ENCODE measurements at places on chromosomes 7 and 10.

- DNase-seq = no peak
These were observed 750.7 kb downstream of the SUGCT start for GRCh38 chr7:40885503-40885902.

GRCh38 chr7:138843632-138844580 lies 45.9 kb upstream of the ATP6V0A4 start:
- no peak for DNase-seq

DNA sequence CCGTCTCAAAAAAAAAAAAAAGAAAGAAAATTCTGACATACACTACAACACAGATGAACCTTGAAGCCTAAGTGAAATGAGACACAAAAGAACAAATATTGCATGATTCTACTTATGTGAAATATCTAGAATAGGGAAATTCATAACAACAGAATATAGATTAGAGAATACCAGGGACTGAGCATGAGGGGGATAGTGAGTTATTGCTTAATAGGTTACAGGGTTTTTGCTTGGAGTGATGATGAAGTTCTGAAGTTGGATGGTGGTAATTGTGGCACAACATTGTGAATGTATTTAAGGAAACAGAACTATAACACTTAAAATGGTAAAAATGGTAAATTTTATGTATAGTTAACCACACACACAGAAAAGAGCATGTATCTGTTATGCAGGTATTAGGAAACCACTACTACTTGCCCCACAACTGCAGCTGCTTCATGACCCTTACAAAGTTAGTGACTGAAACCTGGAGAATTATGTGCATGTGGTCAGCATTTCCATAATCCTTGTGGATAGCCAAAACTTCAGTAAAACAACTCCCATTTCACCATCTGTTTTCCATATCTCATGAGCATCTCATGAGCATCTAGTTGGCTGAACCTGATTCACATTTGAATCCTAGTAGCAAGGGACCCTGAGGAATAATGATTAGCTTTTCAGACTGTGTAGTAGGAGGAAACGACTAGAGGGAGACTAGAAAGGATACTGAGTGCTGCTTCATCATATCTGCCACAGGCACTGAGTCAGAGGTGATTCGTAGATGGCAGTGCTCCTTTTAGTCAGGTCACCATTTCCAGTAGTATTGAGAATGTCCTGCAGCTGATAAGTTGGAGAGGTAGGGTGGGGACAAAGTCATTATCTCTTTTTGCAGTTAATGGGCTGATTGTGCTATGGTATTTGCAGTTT lies 26.3 kb downstream of the SAMD8 start:
- DNase-seq = no peak

- no peak for DNase-seq
These were observed 67.8 kb downstream of the EGFR start for GRCh38 chr7:55086413-55087201.

- peak; percentile 90 for DNase-seq
These were observed at the start of gene STEAP2 for GRCh38 chr7:90211391-90212148. STEAP2 (plus strand) TSS chr7:90211740; CDS start chr7:90225083, 13,343 bp downstream.

- no peak for DNase-seq
These were observed 84.1 kb upstream of the LRRC18 start for GRCh38 chr10:49023752-49024151.

DNA sequence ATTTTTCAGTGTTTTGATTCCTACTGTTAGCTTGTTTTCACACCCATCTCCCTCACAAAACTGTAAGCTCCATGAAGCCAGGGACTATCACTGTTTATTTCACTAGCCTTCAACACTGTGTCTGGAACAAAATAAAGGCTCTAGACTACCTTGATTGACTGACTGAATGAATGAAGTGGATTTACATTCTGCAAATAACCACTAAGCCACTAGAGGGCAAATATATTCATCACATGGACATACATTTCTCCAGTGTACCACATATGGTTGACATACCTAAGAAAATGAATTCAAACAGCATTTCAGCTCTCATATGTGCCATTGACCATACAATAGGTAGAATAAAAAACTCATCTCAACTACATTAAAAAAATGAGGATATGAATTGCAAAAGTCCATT lies 185.9 kb downstream of the RAB11FIP2 start:
- no peak for DNase-seq

GRCh38 chr7:20892776-20893175 lies 106.1 kb upstream of the SP8 start:
- no peak for DNase-seq

- no peak for DNase-seq
These were observed 216.4 kb downstream of the CRPPA start for GRCh38 chr7:16204953-16205352.

GRCh38 chr7:81854518-81854917 lies 84.7 kb upstream of the HGF start:
- DNase-seq = no peak

- no peak for DNase-seq
These were observed 39.3 kb downstream of the COL1A2 start for GRCh38 chr7:94434042-94434441.

- DNase-seq = no peak
These were observed 23.4 kb upstream of the MGAM2 start for GRCh38 chr7:142088022-142088714.

DNA sequence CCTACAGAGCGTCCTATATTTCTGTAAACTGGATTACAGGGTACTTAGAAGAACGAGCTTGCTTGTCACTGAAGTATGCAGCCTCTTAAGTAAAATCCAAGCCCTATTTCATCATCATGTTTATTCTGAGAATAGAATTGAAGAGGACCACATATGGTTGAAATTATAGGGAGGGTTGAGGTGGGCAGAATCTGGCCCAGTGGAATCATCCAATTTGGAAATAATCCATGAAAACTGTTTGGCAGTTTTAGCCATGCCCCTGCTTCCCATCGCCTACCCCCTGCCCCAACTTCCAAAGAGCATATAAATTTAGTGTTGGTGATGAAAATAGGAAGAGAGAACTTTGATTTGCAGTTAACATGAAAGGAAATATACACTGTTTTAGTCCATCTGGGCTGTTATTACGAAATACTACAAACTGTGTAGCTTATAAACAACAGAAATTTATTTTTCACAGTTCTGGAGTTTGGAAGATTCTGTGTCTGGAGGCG lies 150.4 kb downstream of the PRKG1 start:
- DNase-seq = no peak

GRCh38 chr7:127137146-127137545 lies 115.6 kb downstream of the GRM8 start:
- no peak for DNase-seq

DNA sequence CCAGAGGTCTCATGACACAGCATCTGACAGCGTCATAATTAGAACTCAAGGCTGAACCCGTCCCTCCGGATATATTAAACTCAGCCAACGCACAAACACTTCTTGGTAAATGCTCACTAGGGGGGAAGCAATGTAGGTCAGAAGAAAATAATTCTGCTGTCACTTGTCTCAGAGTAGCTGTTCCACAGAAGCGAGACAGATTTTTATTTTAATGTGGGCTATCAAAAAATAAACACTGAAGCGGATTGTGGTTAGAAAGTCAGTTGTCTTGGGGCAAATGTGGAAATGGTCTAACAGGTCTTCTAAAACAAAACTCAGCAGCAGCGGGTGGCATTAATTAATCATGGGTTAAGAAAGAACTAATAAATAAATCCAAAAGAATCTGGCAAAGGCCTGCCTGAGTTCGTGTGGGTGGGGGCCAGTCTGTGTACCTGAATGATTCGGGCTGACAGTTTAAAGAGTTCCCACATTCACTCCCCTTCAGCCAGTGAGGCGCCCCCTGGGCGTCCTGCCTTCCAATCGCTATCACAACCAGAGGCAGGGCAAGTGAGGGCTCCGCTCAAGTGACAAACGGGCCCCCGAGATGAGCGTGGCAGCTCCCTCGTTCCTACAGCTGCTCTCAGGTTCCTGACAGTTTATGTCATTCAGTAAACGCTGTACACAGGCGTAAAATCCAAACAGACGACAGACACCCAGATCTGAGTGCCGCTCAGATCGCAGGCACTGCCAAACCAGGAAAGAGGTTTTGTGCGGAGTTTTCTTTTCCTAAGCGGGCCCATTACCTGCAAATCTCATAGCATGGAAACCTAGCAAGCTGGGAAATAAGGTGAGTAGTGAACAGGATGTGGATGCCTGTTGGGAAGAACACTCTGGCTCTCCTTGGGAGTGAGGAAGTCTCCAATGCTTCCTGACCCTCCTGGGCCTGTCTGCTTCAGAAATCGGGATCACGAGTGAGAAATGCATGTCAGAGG lies 52.9 kb downstream of the NRAP start:
- DNase-seq = no peak

- no peak for DNase-seq
These were observed 144.9 kb upstream of the MTPN start for GRCh38 chr7:136122026-136122425.

DNA sequence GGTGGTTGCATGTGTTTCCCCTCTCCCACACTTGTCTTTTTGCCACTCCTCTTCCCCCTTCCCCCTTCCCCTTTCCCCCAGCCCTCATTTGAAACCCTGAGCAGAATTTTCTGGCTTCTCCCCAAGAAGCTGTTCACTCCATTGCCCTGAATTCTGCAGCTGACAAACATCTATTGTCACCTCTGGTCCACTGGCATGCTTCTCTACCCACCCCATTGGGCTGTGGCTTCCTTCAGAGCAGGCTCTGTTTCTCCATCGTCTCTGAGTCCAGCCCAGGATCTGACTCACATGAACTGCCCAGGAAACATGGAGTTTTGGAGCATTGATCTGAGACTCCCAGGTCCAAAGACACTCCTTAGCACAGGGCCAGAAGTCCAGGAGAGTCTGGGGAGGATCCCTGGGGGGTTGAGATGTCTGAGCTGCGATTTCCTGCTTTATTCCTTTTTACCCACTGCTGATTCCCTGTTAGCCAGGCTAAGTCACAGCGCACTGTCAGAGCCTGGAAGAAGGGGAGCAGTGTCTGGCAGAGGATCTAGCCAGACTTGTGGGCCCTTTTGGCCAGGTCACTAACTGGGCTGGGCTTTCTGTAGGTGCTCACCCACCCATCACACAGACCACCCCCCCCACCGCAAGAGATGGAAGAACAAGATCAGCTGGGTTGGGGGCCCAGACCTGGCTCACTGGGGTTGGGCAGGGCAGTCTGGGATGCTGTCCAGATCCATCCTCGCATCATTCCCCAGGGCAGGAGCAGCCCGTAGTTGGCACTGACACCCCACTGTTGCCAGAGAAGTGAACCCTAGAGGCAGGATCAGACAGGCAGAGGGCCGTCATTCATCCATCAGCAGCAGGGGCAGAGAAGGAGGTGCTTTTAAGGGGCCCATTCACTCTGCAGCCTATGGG lies 3.5 kb downstream of the CHAT start:
- DNase-seq = peak; percentile 61

- no peak for DNase-seq
These were observed 22.2 kb downstream of the TYW1B start for GRCh38 chr7:72805526-72806494.

- DNase-seq = no peak
These were observed 1059.8 kb downstream of the LRMDA start for GRCh38 chr10:76491216-76491615.

- no peak for DNase-seq
These were observed 256.8 kb downstream of the CELF2 start for GRCh38 chr10:11274452-11274851.

DNA sequence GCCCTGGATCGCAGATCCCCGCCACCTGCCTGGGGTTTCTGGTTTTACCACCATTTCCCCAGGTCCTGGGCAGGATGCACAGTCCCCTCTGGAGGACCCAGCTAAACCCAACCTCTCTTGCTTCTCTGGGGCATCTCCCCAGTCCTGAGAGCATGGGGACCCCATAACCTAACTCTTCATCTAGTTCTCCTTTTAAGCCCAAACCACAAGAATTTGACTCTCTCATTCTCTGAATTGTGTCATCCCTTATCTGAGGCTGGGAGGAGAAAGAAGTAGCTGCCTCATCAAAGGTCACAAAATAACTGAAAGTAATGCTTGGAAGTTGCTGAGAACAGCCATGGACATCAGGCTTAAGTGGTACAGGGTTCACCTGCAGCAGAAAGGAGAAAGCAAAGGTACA lies 159.9 kb downstream of the FGFR2 start:
- DNase-seq = no peak

- peak; percentile 80 for DNase-seq
These were observed 303.5 kb upstream of the SMIM30 start for GRCh38 chr7:113421696-113422330.

- no peak for DNase-seq
These were observed 25.6 kb upstream of the TMEM196 start for GRCh38 chr7:19798986-19799385.

DNA sequence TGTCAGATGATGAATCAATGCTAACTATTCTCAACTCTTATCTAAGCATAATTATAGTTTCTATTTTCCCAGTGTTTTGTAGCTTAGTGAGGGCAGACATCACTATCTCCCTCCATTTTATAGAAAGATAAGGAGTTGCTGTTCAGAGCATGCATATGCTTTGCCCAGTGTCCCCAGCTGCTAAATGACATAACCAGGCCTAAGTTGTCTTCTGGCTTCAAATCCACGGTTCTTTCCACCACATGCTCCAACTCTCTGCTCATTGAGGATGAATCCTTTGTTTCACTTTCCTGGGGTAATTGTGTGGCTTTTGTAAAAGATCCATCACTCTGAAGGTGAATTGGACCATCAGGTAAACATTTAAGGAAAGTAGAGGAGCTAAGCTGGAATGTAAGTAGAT lies 134.0 kb downstream of the SNX10 start:
- no peak for DNase-seq

DNA sequence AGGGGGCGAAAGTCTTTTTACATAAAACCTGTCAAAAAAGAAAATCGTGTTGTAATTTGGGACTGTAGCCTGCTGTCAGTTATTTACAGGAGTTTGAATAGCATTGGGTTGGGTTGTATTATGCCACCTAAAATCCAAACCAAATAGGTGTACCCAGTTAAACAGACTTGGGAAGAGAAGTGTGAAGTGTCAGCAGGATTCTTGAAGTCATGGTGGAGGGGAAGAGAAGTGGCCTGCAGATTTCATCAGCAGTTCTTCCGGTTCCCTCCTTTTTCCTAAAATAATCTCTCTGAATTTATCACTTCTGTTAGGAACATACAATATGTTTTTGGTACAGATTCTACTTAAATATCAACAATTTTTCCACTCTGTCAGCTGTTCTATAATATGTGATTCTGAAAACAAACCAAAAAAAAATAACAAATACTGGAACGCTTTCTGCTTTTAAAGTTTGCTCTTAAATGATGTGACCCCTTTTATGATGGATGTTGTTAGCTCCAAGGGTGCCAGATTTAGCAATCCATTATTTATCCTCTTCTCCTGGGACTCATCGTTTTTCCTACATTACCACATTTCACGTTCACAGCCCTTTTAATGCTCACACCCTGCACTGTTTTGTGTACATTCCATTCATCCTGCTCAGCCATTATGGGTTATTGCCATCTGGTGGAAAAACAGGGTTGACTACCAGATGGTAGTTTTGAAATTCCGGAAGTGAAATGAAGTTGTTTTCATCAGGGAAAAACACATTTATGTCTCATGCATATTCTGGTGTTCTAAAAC lies 18.7 kb upstream of the ARHGAP12 start:
- DNase-seq = no peak

DNA sequence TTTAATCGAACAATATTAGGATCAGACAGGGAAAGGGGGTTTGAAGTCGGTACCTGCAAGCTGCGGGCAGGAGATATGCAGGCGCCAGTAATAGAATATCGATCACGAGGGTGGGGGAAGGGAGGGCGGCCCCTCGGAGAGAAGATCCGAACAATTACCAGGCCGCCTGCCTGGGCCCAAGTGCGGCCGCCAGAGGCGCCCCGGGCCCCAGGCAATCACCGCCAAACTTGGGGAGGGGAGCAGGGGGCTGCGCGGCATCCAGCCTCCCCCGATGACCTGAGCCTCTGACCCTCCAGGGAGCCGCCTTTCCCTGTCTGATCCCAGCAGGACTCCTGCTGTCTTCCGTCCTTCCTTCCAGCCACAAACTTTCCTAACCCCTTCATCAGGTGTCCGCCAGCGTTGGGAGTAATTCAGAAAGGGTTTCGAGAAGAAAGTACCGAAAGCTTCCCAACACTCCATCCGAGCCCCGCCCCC lies 1.1 kb downstream of the NKX1-2 start:
- DNase-seq = no peak
